Thyroid gland (tissue), 4 donors: ENCODE measurements at places on chromosomes 3 and 15. TPM values are rescaled to one million over a fixed set of nuclear protein-coding genes. Genes with fewer than 3 reads are reported as not detected.

- no peak for DNase-seq
Measured at GRCh38 chr3:102361101-102361500, 73.7 kb upstream of the ZPLD1 start.

- DNase-seq: no peak
Measured at GRCh38 chr15:83053151-83053550, 13.9 kb downstream of the BTBD1 start.

DNA sequence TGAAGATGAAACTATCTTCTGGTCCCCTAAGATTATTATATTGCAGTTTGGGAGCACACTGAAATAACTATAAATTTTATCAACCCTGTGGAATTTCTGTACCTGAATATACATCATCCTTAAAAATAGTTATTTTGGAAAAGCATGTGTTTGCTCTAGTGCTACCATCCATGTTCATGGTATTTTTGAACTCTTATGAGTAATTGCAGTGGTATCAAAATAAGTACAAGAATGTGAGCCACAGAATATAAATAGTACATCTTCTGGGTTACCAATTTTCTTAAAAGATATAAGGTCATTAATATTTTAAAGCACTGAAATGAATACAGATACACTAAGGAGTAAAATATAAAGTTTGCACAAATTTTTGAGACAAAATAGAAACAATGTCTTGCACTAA lies 206.5 kb downstream of the CBLB start:
- DNase-seq: no peak

DNA sequence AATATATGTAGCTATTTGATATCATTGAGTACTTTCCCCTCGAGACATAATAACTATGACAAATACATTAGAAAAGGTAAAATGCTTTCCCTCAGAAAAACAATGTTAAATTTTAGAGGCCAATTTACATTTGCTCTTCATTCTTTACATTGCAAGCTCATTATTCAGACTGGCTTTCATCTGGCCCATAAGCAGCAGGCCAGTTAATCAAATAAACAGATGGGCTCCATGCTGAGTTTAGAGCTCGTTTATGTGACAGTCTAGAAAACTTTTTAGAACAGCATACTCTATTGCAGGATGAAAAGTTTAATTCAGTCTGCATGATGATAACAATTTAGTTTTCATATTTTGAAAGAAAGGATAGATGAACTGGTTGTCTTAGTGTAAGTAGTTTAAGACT lies 150.6 kb downstream of the DUT start:
- DNase-seq: no peak

- peak; percentile 42 for DNase-seq
Measured at GRCh38 chr3:52265387-52265786, 13.1 kb downstream of the WDR82 start.

- DNase-seq: no peak
Measured at GRCh38 chr3:12939137-12939536, 97.8 kb upstream of the RPL32 start.

DNA sequence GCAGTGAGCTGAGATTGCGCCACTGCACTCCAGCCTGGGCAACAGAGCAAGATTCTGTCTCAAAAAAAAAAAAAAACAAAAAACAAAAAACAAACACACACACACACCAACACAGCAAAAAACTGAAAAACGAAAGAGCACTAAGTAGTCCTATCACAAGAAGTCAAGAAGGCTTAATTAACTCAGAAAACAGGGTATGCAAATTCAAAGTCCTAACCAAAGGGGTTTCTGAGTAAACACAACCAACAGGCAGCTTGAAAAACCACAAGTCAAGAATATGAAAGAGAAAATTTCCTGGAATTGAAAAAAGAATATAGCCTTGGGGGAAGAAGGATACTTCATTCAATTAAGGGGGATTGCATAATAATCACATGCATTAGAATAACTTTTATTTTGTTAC lies 37.7 kb upstream of the PARP14 start:
- no peak for DNase-seq

DNA sequence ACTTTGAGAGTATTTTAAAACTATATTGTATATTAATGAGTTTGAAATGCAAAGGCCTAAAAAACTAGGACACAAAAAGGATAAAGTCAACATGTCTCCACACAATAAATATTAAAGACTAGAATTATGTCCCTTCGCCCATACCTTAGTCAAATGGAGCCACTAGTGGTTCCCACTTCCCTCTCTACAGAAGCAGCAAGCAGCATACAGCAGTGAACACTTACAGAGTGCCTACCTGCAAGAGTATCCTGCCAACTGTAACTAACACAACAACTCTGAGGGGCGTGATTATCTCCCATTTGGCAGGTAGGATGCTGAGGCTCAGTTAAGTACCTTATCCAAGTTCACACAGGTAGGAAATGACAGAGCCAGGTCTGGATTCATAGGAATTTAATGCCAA lies 17.2 kb downstream of the DYNC1LI1 start:
- no peak for DNase-seq

DNA sequence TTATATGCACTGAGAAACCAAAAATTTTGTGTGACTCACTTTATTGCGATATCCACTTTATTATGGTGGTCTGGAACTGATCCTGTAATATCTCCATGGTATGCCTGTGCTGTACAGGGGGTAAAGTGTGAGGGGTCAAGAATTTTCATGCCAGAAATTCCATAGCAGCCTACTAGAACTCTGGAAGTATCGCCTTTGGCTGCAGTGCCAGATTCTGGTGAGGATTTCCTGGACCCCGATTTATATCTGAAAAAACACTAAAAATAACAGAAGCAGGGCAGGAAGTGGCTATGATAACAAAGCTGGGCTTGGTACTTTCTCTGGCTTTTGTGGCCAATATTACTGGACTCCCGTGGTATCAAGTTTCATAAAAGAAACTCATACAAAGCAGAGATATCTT lies 36.4 kb downstream of the CCDC80 start:
- DNase-seq: peak; percentile 38

GRCh38 chr3:123800362-123800682 lies 83.8 kb downstream of the MYLK start:
- no peak for DNase-seq

- DNase-seq: no peak
Measured at GRCh38 chr3:10770981-10771380, 45.0 kb upstream of the SLC6A11 start.

- peak; percentile 30 for DNase-seq
Measured at GRCh38 chr3:119388577-119388976, 74.8 kb downstream of the TMEM39A start.

GRCh38 chr15:64525828-64526530 lies 65.6 kb downstream of the ZNF609 start:
- no peak for DNase-seq

DNA sequence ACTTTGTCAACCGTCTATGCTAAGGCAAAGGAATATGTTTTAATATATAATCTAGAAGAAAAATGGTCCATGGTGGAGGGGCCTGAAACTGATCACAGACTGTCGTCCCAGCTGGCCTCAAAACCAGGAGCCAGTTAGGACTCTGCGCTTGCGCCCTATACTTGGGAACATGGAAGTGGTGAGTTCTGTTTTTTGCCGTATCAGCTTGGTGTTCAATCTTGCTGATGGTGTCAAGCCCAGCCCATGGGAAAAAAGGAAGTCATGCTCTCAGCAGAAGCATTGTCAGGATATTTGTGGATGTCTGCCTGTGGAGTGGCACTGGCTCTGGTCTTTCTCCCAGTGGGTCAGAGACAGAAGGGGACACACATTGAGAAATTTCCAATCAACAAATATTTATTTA lies 342.0 kb upstream of the CTDSPL start:
- no peak for DNase-seq

- DNase-seq: peak; percentile 72
Measured at GRCh38 chr15:90956274-90957030, 1.8 kb downstream of the RCCD1 start.

DNA sequence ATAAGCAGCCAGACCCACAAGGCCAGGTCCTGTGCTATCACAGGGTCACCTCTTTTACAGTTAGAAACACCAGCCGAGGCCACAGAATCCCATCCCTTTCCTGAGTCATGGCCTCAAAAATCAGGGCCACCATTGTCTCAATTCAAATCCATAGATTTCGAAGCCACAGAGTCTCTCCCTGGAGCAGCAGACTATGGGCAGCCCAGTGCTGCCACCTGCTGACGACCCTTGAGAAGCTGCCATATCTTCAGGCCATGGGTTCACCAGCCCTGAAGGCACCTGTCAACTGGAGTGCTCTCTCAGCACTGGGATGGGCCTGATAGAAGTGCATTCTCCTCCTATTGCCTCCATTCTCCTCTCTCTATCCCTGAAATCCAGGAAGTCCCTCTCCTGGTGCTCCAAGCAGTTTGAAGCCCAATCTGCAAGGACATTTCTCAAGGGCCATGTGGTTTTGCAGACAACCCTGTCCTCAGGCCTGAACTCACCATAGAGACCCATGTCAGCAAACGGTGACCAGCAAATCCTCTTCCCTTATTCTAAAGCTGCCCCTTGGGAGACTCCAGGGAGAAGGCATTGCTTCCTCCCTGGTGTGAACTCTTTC lies 39.6 kb downstream of the TGM4 start:
- DNase-seq: peak; percentile 72

GRCh38 chr15:92521624-92522008 lies 127.9 kb downstream of the ST8SIA2 start:
- DNase-seq: peak; percentile 88

DNA sequence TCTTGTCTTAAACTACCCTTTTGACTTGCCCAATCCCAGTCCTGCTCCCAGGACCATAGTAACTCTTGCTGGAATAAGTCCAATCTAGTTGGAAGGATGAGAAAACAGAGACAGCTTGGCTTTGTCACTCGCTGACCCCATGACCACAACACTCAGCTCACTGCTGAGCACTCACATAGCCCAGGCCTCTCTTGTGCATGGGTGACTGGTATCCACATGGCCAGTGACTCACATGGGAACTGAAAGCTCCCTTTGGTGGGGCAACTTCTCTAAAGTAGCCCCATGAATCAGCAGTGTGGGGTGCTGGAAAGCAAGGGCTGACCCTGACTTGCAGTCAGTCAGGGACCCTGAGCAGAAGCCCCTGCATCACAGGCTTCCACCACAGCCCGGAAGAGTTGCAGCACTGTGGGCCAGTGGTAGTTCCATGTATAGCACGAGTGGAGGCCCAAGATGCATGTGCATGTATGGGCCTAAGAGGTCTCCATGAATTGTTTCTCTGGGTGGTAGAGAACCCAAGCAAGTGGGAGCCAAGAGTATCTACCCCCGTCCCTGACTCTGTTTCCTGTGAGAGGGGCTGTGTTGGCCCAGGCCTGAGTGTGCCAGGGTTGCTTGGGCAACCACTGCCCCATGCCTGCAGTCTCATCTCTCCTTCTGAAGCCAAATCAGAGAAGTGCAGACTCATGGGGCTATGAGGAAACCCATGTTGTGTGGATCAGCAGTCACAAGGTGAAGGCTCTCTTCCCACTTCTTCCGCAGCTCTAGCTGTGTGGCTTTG lies 62.1 kb upstream of the XCR1 start:
- DNase-seq: peak; percentile 31

- DNase-seq: no peak
Measured at GRCh38 chr15:25565470-25566264, 126.8 kb upstream of the UBE3A start.

DNA sequence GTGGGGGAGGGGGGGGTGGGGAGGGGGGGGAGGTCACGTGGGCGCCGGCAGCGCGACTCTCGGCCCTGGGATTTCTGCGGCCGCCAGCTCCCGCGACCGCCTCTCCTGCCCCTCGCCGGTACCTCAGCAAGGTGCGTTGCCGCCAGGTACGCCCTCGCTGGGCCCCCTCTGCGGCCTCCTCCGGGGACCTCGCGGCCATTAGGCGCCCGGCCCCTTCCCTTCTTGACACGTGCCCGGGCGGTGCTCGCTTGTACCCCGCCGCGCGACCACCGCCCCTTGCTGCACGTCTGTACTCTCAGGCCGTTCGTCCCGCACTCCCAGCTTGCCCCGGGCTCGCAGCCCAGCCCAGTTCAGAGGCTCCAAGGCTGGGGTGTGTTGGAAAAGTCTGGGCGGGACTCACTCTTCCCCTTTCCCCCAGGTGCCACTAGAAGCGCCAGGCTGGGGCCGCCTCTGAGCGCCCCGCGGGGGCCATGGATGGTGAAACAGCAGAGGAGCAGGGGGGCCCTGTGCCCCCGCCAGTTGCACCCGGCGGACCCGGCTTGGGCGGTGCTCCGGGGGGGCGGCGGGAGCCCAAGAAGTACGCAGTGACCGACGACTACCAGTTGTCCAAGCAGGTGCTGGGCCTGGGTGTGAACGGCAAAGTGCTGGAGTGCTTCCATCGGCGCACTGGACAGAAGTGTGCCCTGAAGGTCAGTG lies at the start of gene MAPKAPK3:
TSS of gene MAPKAPK3 (plus strand) at position 56 of the 696 bp plus-strand sequence. CDS start at position 471, 415 bp downstream.
- peak; percentile 75 for DNase-seq

DNA sequence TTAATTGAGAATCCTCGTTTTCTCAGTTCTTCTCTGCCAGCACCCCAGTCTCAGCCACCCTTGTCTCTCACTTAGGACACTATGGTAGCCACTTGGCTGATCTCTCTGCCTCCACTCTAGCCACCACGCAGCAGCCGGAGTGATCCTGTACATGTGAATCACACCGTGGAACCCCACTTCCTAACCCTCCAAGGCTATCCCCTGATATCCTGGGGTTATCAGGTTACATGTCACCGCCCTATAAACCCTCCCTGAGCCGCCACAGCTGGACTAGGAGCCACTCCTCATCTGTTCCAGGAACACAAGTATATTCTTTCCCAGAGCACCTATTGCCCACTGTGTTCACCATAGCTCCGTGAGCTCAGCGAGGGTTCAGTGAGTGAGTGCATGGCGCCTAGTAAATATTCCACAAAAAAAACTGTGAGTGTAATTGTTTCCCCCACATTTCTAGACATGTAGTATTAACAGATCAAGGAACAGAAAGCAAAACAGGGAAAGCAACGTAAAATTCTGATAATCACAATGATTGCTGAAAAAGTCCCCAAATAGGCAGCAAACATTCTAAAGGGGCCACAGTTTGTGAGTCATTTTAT lies 661 bp upstream of the PARP14 start:
- DNase-seq: peak; percentile 30

DNA sequence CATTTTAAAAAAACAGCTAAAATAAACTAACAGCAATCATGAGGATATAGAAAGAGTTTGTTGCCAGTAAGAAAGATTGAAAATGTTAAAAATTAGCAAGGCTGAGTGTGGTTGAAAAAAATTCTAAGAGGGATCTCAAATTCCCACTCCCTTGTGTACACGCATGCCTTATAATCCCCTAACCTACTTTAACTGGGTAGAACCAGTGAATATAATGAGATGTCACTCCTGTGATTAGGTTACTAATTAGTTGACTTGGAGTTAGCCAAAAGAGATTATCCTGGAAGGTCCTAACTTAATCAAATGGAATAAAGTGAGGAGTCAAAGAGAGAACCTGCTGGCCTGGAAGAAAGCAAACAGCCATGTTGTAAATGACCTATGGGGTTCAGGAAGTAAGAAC lies 286.0 kb upstream of the TGFBR2 start:
- no peak for DNase-seq

- no peak for DNase-seq
Measured at GRCh38 chr3:58022490-58022889, 14.3 kb downstream of the FLNB start.

Gene RBPMS2
- 2.9 TPM for total RNA-seq

Gene MYRIP
- 1.6 TPM for total RNA-seq

Gene DZIP1L
- 23.0 TPM for total RNA-seq

Gene ACVR2B
- total RNA-seq: 12.2 TPM

Gene SLC9C1
- not detected for total RNA-seq

Gene GATM
- total RNA-seq: 20.6 TPM

Gene CCDC71
- 35.2 TPM for total RNA-seq

Gene PARL
- 52.0 TPM for total RNA-seq

Gene MON1A
- total RNA-seq: 18.8 TPM
